ENCODE measurements at places on chromosomes 2 and 18.

DNA sequence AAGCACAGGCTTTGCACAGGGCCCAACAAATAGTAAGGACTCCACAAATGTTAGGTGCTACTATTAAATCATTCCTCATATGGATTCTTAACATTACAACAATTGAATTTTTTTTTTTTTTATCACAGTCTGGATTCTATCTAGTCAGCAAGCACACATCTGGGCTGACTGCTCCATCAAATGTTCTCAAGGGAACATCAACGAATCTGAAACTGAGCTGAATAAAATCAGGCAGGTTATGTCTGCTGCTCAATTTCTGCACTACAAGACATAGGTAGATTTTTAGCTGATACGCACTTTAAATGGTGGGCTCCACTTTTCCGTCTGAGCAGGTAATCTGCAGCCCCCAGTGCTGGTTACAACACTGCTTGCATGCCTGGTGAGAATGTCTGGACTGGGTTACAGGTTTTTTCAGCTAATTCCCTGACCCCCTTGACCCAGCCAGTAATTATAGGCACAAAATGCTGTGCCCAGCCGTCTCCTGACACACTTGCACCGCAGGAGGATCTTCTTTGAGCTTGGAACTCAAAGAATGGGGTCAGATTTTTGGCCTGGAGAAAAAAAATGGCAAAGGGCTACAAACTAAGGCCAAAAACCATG is 44.6 kb downstream of the ADD2 start:
- DNase-seq, result no peak

- no peak for DNase-seq
Measured at GRCh38 chr2:178491612-178492011, 11.4 kb downstream of the PLEKHA3 start.

GRCh38 chr2:199461711-199462346 is 4.1 kb upstream of the SATB2 start:
- DNase-seq, result no peak

DNA sequence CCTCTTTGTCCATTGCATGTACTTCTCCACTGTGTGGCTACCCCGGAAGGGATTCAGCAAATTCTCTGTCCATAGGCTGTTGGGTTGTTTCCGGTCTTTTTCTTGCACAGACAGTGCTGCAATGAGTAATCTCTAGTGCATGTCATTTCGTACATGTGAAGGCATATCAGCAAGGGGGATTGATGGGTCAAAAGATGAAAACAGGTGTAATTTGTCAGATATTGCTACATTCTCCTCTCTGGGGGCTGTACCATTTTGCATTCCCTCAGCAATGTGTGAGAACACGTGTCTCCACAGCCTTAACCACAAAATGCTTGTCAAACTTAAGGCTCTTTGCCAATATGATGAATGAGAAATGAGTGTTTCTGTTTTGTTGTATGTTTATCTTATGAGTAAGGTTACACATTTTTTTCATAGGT is 60.5 kb downstream of the KLHL29 start:
- DNase-seq, result no peak

- no peak for DNase-seq
Measured at GRCh38 chr2:68341062-68341329, 21.2 kb upstream of the CNRIP1 start.

Data from activated CD8-positive, alpha-beta memory T cell treated with anti-CD3 and anti-CD28 coated beads for 4 hours (primary cell).